ENCODE measurements at places on chromosomes 7 and 10.
A peak's percentile ranks its signal among the peaks of the same experiment; 100 is the strongest.

- peak; percentile 39 for DNase-seq
These were observed 54.7 kb upstream of the BICC1 start for GRCh38 chr10:58457761-58458616.

GRCh38 chr7:47940088-47941013, 7.9 kb downstream of the PKD1L1 start:
- DNase-seq, result peak; percentile 77

DNA sequence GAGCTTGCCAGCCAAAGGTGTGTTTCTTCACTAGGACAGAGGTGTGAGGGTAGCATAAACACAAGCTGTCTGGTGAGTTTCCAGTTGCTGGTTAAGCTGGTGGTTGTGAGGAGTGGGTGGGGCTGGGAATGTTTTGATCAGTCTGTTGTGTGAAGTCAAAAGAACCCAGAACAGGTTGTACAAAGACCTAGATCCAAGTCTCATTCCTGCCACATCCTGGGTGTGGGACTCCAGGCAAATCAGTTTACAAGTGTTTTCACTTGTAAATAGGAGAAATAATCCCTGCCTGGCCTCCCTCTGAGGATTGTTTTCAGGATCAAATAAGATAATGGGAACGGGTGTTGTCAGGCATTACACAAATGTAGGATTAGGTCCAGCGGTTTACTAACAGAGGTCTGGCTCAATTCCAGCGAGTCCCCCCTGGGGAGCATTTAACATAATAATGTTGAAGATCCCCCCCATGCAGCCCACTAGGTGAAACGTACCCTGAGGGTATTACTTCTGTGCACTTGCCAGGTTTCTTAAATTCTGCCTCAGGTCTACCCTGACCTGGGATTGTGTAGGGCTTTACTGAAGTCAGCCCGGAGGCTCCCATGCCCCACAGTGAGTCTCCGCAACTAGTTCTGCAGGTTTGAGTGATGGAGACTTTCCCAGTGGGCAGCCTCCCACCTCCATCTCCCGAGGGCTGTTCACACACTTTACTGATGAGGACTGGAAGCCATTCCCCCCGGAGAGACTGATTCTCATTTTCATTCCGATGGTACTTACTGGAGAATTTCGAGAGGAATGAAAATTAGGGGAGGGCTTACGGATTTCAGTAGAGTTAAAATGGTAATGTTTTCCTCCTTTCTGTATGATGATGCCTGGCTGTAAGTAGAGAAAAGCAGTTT, 2.7 kb upstream of the FRAT2 start:
- no peak for DNase-seq

GRCh38 chr7:29080803-29081202, 65.5 kb downstream of the CPVL start:
- no peak for DNase-seq

- no peak for DNase-seq
These were observed 4.2 kb downstream of the IGFBP1 start for GRCh38 chr7:45892407-45893035.

- DNase-seq, result no peak
These were observed 258.2 kb downstream of the FRMD4A start for GRCh38 chr10:14072541-14072940.

- DNase-seq, result no peak
These were observed 90.8 kb downstream of the NRF1 start for GRCh38 chr7:129702316-129702715.

GRCh38 chr10:11560076-11560709, 51.3 kb downstream of the USP6NL start:
- no peak for DNase-seq

- DNase-seq, result no peak
These were observed 292.8 kb downstream of the ANKRD7 start for GRCh38 chr7:118517275-118517674.
